NCI-H1105 treated with DMSO at 0.1 percent for 48 hours (cell line): ENCODE measurements at places on chromosomes 2 and 18.

DNA sequence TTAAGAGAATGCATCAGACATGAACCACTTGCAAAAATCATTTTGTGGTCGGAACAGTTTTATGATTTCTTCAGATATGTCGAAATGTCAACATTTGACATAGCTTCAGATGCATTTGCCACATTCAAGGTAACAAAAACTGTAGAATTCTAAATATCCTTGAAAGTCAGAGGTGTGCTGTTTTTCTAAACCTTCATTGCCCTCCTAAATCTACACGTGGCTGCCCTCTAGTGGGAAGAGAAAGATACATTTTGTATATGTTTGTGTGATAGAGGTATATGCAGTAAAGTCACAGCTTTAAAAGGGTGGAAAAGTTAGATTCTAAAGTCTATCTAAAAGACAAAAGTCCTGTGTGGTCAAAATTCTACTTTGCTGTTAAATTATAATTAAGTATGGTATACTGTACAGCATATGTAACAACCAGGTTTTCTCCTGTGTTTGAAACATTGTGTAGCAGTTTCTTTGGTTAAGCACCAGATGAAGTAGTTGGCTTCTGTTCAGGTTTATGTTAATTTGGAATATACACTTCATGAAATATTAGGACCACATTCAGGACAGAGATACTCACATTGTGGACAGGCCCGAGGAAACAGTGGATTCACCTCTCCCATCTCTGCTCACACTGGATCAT lies 65.9 kb upstream of the ITM2C start:
- peak; percentile 27 for DNase-seq

GRCh38 chr2:174553811-174554493 lies 43.7 kb downstream of the WIPF1 start:
- no peak for DNase-seq

DNA sequence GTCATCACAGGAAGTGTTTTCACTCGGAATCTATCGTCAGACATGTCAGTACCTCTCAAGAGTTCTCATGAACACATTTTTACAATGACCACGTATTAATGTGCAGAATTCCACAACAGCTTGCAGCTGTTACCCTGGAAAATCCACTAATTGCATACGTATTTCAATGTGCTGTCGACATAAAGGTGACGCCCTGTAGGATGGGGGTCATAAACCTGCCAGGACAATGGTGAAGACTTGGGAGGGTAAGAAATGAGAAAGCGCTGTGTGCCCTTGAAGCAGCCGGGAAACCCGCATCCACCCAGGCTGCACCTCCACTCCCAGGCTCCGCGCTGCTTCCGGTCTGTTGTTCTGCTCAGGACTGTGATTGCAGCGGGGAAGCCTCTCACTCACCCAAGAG lies 14.0 kb downstream of the TMEM18 start:
- DNase-seq, result no peak

GRCh38 chr2:20533993-20534622 lies 87.2 kb downstream of the RHOB start:
- no peak for DNase-seq

GRCh38 chr2:208280933-208281332 lies 14.9 kb downstream of the PIKFYVE start:
- no peak for DNase-seq

- DNase-seq, result no peak
Measured at GRCh38 chr2:217387776-217388387, 528.0 kb upstream of the TNP1 start.

- no peak for DNase-seq
Measured at GRCh38 chr2:141187075-141187439, 943.8 kb downstream of the LRP1B start.

GRCh38 chr2:100786297-100786658 lies 33.7 kb upstream of the NPAS2 start:
- DNase-seq, result no peak

GRCh38 chr2:119525614-119526013 lies 1.3 kb upstream of the SCTR start:
- no peak for DNase-seq

- DNase-seq, result no peak
Measured at GRCh38 chr2:128638341-128639119, 319.9 kb upstream of the HS6ST1 start.

- peak; percentile 57 for DNase-seq
Measured at GRCh38 chr2:119223521-119224390, at the start of gene STEAP3. Gene STEAP3 (plus strand): TSS chr2:119223834. CDS start chr2:119231013, 7,179 bp downstream.

DNA sequence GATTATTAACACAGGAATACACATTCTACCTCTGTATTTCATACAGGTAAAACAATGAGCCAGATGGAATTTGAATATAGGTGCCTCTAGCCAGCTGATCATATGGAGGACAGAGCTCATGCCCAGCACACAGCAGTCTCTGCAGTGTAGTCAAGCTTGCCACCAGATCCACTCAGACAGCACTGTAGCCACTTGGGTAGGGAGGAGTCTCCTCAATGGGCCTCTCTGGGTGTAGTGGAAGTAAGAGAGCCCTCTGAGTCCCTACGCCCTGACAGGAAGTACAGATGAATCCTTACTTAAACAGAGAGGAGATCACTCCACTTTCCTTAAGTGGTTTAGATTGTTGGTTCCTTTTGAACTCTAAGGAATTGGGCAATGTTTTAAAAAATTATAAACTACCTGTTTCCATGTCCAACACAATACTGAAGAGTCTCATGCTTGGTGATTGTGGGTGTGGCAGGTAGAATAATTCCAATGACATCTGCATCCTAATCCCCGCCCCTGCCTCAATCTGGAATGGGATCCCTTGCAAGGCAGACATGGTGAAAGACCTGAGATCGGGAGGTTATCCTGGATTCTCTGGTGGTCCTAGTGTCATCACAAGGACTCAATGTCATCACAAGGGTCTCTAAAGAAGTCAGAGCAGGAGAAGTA lies 23.0 kb upstream of the TMEM200C start:
- DNase-seq, result no peak

DNA sequence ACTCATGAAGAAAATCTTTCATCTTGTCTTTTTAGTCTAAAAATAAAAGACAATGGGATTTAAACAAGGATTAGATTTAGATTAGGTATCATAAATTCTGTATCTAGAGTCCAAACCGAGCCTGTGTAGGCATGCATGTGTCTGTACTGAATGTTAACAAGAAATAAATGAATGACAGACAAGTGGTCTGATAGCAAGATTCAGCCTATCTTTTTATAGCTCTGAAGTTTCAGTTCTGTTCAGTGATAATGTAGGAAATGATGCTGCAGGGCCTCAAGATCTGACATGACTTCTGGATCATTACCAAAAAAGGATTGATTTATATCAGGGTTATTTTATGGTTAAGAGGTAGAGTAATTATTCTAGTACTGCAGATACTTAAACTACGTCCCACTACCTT lies 137.0 kb upstream of the ATP5MC3 start:
- peak; percentile 41 for DNase-seq

GRCh38 chr2:1680222-1681016 lies 63.9 kb downstream of the PXDN start:
- DNase-seq, result no peak

DNA sequence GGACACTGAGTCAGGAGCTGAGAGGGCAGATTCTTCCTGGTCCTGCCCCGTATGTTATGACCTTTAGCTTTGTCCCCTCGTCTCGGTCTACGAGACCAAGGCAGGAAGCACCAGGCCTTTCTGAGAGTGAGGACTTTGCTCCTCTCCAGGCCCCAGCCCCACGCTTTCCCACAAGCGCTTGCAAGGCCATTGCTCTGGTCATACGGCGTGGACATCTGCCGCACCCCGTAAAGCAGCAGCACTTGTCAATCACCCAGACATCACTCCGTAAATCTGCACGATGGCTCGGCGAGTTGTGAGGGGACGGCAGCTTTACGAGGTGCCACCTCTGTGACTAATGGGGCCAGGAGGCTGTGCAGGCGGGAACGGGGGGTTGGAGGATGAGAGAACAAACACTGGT lies 100.8 kb upstream of the TWIST2 start:
- DNase-seq, result no peak

- DNase-seq, result no peak
Measured at GRCh38 chr2:239292959-239293774, 107.7 kb downstream of the HDAC4 start.

DNA sequence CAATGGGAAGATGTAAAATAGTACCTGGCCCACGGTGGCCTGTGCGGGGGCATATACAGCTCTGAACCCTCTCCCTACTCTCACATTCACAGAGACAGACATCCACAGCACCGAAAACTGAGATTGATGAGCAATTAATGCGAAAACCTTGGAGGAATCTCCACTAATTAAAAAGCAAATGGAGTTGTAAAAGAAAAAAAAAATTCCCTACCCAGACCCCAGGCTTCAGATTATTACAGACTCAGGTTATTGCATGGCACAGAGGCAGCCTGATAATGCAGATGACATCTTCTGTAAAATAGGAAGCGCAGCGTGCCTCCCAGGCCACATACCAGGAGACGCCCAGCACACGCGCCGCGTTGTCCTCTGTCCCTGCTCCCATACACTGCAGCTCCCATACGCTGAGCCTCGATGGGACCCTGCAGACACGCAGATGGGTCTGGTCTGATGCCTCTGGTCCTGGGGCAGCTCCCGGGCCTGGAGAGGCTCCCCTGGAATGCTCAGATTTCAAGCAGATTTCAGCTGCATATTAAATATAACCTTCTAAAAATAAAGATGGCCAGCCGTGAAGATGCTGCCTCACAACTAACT lies 496.1 kb upstream of the MYT1L start:
- DNase-seq, result no peak
